ENCODE measurements at places on chromosomes 4 and X.

DNA sequence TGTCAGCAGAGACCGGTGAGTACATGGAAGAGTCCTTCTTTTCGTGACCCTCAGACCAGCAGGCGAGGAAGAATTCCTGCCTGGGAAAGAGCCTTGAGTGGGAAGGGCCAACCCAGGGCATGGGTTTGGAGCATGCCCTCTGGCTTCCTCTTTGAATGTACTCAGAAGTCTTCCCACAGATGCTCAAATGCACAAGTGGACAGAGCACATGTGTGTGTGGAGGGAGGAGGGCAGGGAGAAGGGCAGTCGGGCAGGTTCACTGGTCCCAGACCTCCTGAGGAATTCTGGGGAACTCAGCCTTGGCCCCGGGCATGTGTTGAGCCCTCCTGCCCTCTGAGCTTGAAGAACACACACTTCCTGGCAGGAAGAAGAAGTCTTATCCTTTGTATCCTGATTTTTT lies 63.2 kb upstream of the HELT start:
- DNase-seq: no peak

GRCh38 chrX:31038575-31039326 lies 33.1 kb downstream of the FTHL17 start:
- no peak for DNase-seq

GRCh38 chr4:76377481-76377901 lies 43.5 kb downstream of the CCDC158 start:
- DNase-seq: no peak

GRCh38 chrX:53080628-53081580 lies 1.3 kb upstream of the TSPYL2 start:
- no peak for DNase-seq

DNA sequence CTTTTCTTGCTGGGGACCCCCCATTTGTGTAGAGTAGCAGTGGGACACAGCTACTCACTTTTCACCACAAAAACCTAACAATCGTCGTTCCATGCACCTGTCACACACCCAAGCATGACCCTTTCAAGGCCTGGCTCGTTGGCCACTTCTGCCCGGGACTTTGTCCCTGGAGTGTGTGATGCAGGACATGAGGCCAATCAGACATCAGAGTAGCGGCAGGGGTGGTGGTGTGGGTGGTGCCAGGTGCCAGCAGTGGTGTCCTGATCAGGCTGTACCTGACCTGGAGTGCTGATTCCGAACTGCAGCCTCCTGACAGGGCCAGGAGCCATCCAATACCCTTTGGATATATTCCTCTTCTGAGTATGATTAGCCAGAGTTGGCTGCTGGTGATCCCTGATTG lies 23.1 kb upstream of the PROM1 start:
- DNase-seq: no peak

DNA sequence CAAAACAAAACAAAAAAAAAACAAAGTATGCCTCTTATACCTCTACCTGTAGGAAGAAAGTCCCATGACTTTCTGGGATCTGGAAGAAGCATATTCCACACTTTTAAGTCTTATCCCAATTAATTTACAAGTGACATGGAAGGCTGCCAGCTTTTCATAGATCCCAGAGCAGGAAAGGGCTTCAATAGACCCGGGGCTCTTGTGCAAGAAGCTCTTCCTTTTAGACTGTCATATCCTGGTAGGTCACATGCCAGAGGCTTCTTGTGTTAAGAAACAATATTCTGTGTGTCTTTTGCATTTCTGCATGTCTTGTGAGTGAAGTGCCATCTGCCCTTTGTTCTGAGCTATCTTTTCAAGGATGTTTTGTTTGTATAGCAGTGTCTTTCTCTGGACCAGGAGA lies 84.4 kb upstream of the PHOX2B start:
- no peak for DNase-seq

DNA sequence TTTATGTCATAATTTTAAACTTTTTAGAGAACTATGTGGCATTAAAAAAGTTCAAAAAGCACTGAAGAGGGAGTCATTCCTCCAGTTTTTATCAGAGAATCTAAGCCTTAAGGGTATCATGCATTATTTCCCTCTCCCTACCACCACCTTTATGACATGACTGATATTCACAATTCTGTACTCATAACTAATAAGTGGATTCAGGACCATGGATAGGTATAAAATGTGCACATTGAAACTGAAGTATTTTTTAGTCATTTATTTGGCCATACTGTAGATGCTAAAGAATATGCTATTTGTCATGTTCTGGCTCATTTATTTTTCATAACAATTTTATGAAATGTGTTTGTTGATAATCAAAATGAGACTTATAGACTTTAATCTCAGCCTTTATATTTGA lies 897.5 kb upstream of the AGA start:
- no peak for DNase-seq

DNA sequence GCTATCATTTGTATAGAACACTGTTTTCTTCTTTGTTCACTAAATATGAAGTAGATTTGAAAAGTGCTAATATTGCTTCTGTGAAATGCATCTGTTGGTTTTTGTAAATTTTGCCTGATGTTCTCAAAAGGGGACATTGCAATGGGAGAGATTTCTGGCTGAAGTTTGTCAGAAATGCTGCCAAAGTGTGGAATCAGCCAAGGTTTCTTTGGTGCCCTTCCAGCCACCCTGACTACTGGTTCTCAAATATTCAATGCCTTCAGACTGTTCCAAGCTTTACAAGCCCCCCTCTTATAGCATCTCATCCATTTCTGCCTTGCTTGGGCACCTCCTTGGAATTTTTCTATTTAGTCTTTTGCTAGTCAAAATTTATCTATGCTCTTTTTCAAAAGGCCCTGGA lies 60.6 kb upstream of the TMLHE start:
- DNase-seq: no peak

- DNase-seq: no peak
These were observed 576.8 kb downstream of the GBA3 start for GRCh38 chr4:23269566-23269965.

DNA sequence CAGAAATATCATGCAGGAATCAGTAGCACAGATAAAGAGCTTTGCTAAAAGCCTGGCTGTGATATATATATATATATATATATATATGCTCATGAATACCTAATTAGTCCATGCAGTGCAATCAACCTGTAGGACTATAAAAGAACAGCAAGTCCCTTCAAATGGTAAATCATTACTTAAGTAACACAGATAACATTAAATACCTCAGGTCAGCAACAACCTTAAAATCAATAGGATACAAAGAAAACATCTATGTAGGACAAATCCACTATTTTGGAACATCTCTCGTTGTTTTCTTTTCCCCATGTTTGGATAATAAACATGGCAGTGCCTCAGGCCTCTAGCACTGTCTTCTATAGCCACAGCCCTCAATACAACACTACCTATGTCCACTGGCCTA lies 106.6 kb downstream of the FNIP2 start:
- no peak for DNase-seq

DNA sequence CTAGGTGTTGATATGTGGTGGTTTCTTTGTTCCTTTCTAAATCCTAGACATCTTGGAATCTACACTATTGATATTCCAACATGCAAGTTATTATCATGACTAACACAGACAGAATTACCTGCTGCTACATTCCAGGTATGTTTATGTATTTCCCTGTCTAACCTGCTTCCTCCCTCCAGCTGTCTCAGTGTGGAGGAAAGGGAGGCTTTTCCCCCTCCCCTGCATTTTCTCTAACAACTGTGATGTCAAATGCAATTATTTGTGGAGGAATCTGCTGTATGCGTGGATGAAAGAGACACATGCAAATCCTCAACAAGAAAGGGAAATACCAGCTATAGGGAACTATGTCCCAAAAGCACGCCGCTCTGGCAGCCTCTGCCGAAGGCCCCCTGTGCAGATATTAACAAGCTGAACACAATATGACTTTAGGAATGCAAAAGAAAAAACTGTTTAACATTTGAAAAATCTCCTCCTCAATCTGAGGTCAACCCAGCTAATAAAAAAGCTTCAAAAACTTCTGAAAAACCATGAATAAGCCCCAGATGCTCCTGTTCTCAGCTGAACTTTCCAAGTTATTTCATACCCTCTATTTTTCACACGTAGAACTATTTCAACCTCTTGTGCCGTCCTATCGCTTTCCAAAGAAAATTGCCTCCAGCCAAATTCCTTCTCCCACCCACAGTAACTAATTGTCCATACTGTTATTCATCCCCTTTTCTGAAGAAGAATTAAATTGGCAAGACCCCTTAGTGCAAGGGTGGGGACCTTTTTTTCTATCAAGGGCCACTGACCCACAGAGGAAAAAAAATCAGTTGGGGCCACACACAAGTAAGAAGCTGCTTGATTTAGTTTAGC lies 225.1 kb upstream of the GPC4 start:
- no peak for DNase-seq

GRCh38 chr4:161828061-161828460 lies 335.7 kb downstream of the FSTL5 start:
- no peak for DNase-seq

DNA sequence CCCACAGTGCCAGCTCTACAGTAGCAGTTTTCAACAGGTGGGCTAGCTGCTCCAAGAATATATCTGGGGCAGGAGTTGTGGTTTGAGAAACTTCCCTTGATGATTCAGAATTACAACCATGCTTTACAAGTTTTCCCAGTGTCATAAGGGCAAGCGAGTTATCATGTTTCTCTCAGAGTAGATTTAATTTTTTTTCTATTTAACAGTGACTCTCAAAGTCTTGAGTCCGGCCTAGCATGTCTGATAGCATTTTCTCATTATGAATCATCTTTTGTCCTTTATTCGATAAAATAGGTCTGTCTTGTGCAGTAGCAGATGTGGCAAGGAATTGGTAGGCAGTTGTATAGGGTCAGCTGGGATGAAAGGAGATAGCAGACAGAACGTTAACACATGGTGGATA lies 62.2 kb upstream of the SPANXD start:
- no peak for DNase-seq

DNA sequence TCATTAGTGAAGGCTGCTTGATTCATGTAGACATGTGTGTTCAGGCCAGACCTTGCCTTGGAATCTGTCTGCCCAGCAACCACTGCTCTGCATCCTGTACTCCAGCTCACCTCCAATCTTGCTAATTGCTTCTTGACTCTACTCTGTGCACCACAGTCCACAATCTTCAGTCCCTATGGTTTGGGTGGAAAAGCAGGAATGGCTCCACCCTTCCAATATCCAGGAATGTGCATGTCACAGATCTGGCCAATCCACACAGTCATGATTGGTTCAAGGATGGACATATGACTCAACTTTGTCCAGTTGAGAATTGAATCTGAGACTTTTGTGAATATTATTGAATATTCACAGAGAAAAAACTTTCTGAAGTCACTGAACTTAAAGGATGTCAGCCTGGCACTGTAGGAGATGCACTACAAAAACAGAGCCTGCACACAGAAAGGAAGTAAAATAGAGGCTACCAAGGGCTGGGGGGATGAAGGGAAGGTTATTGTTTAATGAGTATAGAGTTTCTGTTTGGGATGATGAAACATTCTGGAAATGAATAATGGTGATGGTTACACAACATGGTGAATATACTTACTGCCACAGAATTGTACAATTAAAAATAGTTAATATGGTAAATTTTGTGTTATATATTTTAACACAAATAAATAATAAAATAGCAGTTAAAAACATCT lies 161.3 kb upstream of the USP38 start:
- DNase-seq: no peak

- DNase-seq: no peak
These were observed 123.4 kb downstream of the ASB9 start for GRCh38 chrX:15146515-15146914.

DNA sequence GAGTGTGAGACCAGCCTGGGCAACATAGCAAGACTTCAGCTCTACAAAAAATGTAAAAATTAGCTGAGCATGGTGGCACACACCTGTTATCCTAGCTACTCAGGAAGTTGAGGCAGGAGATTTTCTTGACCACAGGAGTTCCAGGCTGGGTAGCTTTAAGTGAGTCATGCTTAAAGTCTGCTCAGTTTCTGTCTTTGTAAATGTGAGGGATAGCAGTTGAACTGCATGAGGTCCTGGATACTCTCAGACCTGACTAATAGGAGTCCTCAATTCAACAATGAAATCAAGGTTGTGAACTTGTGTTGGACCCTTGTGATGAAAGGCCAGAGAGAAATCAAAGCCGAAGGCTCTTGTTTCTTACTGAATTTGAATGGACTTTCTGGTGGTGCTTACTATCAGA lies 45.2 kb downstream of the STARD8 start:
- DNase-seq: no peak

- DNase-seq: no peak
These were observed 602.2 kb downstream of the CENPC start for GRCh38 chr4:66943112-66943511.

- DNase-seq: no peak
These were observed 115.8 kb downstream of the NAA11 start for GRCh38 chr4:79209822-79210635.
